ENCODE measurements at places on chromosomes 7 and 10.

DNA sequence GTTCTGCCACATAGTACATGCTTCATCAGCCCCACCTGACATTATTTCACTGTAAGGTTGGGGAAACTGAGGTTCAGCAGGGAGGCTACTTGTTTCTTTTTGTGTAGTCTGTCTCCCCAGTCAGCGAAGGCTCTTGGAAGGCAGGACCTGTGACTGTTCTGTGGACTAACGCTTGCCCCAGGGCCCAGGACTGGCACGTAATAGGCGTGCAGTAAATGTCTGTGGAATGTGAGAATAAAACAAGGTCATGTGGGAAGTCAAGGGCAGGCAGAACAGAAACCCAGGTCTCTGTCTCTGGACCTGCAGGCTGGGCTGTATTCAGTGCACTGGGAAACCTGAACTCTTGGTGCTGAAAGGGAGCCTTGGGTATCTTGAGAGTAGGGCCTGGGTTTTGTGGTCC, 168.7 kb downstream of the RPS24 start:
- no peak for DNase-seq

DNA sequence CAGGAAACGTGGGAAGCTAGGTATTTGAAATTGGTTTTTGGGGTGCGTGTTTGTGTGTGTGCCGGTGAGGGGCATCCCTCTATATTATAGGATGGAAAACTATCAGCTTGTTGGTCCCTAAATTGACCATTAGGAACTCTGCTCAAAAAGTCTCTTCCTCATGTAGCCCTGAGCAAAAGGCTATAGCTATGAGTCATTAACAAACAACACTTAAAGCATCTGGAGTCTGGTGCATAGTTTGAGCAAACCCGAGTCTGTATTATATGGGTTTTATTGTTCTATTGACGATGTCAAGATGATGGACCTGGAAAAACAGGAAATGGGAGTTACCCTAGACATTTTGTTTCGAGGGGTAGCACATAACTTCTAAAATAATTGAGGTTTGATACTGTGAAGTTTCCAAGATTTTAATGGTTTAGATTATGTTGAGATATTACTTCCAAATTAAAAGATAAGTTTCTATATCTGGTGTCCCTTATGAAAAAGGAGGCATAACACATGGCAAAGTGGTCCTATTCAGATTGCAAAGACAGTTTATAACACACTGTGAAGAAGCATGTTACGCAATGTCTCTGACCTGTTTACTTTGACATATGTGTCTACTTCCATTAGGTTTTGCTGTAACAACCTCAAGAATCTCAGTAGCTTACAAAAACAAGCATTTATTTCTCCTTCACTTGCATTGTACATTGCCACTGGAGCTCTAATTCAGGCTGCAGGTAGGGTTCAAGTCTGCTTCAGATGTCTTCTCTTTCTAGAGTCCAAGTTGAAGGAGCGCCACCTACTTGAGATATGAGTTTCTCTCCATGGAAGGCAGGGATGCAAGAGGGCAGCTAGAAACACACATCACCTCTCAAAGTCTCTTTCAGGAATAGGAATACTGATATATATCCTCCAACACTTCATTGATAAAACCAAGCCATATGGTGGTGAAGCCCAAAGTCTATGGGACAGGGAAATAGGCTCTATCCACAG, 357.7 kb downstream of the PHF14 start:
- no peak for DNase-seq

DNA sequence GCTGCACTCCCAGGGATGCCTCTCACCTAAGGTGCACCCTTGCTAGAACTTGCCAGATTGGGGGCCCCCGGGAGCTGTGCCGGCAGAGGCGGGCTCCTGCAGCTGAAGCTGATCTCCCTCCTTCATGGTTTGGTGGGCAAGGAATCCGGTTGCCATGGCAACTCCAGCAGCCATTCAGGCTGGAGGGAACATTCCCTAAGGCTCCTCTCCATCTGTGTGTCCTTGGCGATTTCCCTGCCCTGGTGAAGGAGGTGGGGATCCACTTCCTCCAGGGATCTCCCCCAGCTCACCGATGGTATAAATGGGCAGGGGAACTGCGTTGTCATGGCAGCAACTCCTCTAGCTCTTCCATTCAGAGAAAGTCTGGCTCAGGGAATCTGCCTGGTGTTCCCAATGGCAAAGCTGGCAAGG, 49.6 kb upstream of the GPR158 start:
- no peak for DNase-seq

DNA sequence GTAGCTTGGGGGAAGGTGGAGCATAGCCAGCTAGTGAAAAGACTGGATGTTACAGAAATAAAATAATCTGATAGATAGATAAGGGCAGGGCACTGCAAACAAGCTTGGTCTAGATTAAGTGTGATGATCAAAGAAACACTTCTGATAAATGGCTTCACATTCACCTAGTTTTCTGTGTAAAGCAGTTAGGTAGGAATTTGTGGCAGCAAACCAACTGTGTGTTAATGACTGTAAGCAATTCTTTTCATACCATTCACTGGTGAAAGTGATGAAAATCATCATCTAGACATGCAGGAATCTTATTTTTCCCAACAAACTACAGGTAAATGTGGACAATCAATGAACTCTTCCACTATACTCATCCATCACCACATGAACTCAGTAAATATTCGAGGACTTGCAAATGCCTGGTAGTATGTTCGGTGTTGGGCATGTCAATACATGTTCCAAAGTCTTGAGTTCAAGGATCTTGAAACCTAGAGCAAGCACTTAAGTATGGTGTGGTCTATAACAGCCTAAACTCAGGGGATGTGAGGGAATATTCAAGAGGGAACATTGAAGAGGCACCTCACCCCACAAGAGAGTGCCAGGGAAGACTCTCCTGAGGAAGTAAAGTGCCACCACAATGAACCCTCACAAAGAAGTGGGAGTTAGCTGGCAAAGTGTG, 20.5 kb downstream of the PON3 start:
- DNase-seq, result no peak

- no peak for DNase-seq
Observed at GRCh38 chr10:80081801-80082750, 3.6 kb downstream of the TMEM254 start.

GRCh38 chr7:10802526-10802925, 171.1 kb upstream of the PHF14 start:
- peak; percentile 83 for DNase-seq

DNA sequence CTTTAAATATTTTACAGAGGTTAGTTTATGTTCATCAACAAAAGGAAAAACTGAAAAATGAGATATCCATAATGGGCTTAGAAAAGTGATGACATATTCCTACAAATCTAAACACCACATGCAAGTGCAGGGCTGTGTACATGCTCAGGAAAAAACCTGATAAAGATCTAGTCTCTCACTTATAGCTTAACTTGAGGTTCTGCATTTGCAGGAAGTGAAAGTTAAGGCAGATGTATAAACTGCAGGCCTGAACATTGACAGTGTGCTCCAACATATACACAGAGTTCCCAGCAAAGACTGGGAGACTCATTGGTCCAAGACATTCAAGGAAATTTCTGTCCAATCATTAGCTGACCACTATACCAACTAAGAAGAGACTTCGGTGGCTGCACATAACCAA, 63.8 kb upstream of the RET start:
- no peak for DNase-seq

DNA sequence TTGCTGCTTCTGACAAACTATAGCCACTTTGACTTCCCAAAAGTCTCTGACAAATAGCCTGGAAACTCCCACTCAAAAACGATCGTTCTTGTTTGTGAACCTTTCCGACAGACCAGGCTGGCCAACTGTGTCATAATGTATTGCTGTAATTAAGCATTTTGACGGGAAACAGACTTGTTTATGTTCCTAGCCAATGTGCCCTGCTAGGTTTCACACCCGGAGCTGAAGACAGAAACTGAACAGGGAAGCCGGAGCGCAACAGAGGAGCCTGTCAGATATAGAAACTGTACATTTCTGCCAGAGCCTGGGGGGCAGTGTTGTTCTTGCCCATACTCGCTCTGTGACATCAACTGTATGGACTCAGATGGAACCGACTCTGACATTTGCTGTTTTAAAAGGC, 55.3 kb upstream of the C7orf33 start:
- DNase-seq, result no peak

- no peak for DNase-seq
Observed at GRCh38 chr10:126731610-126731990, 61.1 kb upstream of the C10orf90 start.

DNA sequence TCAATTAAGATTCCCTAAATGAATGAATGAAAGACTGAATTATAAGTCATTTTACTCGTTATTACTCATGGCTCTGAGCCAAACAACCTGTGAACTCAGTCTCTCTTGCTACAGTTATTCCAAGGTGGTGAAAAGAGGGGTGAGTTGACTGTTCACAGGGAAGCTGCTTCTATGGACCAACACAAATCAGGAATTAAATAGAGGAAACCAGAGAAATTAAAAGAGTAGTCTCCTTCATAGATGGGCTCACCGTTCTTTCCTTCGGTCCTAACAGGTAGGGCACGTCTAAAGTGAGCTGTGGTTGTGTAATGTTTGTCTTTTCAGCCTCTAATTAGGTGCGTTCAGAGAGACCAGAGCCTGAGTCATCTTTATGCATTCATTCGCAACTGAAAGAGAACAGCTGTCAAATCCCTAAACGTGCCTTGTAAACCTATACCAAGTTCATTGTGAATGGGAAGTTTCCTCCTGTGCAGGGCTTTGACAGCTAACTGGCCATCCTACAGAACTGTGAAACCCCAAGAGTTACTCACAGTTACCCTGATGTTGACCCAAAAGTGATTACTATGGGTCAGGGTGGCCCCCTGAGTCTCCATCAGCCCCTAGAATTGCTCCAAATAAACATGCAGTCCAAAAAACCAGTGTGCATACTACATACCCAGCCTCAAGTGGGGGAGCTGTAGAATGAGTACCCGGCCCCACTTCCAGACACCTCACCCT, 18.2 kb upstream of the C10orf53 start:
- no peak for DNase-seq
